ENCODE measurements at places on chromosomes 7 and 10.

DNA sequence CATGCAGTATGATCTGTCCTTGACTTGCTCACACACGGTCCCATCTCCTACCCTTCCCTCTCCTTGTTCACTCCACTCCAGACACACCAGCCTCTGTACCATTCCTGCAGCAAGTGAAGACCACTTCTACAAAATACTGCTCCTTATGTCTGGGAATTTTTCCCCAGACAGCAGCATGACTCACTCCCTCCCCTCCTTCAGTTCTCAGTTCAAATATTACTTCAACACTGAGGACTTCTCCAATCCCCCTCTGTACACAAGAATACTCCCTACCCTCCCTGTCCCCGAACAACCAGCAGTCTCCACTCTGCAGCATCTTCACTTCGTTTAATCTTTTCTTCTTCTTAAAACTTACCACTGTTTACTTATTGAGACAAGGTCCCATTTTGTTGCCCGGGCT lies 474.0 kb downstream of the GPAM start:
- DNase-seq = no peak

GRCh38 chr10:121154846-121155245 lies 303.7 kb downstream of the WDR11 start:
- DNase-seq = no peak

DNA sequence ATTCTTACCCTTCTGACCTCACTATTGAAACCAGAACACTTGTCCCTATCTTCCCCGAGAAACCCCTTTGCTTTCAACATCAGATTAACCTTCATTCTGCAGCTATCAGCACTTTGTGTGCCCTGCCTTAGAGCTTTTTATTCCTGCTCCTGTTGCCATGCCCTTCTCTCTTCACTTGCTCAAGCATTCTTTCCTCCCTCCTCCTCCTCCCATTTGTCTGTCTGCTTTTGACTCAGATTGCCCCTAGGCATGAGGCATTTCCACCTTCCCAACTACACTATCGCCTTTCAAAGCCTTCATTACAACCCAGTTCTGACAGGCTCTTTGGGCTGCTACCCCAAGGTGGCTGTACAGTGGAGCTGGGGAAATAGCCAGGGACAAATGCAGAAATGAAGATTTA lies 143.3 kb downstream of the SLC25A13 start:
- no peak for DNase-seq

- DNase-seq = no peak
Measured at GRCh38 chr10:58754469-58755339, 242.0 kb downstream of the BICC1 start.

- no peak for DNase-seq
Measured at GRCh38 chr7:55034776-55035175, 16.0 kb downstream of the EGFR start.

DNA sequence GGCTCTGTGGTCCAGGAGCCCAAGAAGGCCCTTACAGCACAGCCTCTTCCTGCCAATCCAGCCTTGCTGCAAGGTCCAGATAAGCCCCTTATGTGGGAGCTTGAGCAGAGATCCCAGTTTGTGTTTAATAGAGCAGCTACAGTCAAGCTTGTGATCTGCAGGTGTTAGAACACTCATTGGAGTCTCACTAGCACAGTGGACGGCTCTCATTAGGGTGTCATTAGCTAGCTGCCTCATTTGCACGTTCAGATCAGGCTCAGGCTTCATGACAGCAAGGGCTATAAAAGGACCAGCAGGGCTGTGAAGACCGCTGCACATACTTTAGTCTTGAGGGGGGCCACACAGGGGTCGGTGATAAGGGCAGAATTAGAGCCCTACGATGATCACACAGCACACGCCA lies 443.2 kb downstream of the RPS24 start:
- DNase-seq = no peak

DNA sequence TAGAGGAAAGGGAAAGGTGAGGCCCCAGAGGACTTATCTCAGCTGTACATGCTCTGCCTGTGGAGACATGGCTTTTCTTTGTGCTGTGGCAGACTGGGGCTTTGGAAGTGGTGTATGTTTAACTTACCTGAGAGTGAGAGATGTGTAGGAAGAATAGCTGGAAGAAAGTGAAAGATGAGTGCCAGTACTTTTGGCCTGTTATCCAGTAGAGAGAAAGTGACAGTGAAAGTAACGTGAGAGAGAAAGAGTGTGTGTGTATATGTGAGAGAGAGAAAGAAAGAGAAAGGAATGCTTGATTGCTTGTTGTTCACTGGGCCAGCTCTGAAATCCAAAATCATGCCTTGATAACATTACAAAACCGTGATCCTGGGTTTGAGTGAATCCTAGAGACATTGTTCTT lies 25.5 kb downstream of the MTURN start:
- no peak for DNase-seq

DNA sequence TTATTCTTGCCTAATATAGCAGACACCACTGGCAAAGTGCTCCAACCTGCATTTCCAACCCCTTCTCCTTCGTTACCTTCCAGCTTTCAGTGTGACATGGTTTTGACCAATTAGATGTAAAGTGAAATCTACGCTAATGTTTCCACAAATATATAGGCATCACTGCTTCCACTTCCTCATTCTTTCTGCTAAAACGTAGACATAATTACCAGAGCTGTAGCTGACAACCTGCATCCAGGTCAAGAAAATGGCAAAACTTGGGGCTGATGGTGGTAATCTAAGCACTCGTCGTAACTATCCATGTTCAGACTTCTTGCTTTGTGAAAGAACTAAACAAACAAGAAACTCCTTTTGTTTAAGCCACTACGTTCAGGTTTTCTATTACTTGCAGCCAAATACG lies 41.8 kb upstream of the COL1A2 start:
- DNase-seq = no peak

DNA sequence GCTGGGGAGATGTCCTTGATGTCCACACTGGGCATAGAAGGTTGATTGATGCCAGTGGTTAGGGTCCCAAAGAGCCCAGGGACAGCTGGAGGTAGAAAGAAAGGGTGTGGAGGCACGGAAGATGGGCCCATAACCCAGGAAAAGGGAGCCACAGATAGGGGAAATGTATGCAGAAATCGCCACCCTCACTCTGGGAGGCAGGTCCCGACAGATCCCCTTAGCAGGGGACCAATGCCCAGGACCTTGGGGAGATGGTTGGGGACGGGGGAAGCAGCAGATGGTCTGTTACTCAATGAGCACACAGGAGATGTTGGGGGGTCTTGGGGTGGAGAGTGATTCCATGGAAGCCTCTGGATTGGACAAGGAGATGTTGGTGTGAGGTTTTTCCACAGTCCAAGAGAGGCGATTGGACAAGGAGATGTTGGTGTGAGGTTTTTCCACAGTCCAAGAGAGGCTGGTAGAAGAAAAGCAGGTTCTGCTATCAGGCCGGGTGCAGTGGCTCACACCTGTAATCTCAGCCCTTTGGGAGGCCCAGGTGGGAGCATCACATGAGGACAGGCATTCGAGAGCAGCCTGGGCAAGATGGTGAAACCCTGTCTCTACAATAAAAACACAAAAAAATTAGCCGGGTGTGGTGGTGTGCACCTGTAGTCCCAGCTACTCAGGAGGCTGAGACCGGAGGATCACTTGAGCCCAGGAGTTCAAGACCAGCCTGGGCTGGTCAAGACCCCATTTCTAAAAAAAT lies 7.0 kb upstream of the PPP1R35 start:
- no peak for DNase-seq

DNA sequence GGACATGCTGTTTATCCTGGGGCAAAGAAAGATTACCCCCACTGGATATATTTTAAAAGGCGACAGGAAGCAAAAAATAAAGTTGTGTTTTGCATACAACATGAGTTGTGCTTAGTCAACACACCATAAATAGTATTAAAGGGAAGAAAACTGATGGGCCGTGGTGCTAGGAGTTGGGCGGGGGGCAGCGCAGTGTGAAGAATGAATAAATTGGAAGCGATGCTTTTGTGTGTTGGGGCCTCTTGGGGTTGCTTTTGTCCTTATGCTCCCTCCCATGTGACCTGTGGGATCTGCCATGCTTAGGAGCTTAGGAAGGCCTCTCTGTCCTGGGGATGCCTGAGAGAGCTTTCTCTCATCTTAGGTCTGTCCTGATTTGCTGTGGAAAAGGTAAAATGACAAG lies 35.0 kb upstream of the AGR3 start:
- DNase-seq = no peak

GRCh38 chr7:8455426-8455825 lies 22.0 kb downstream of the NXPH1 start:
- no peak for DNase-seq

GRCh38 chr7:64902806-64903721 lies at the start of gene ZNF273:
TSS of gene ZNF273 (plus strand) at chr7:64903273. CDS start at chr7:64903318, 45 bp downstream.
- peak; percentile 92 for DNase-seq

DNA sequence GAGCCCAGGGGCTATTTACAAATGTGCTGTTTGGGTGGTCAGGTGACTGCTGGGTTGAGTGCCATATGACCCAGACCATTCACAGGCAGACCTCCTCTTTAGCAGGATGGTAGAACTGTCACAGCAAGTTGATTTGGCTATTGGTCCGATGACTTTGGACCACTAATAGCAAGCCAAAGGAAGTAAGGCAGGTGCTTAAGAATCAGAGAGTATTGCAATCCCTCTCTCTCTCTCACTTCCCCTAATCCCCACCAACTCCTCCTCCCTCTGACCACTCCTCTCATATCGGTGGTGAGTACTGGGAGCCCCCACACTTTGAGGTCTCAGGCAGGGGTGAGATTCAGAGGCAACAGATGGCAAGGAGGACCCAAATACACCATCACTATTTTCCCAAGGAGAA lies 165.3 kb downstream of the TRIL start:
- no peak for DNase-seq

DNA sequence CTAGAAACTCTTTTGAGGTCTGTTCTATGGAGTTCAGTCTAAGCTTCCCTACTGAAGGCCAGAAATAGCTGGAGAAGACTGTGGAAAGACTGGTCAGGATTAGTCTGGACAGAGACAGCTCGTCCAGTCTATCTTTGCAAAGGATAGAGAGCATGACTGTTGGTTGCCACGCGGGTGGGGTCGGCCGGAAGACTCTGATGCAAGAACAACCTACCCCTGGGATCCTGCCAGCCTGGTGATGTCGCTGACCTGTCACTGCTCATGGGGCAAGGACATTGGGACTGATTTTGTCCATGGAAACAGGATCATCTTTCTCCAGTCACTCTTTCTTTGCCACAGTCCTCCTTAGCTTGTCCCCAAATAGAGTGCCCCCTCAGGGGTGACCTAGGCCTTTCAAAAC lies 337.6 kb upstream of the NPSR1 start:
- no peak for DNase-seq

DNA sequence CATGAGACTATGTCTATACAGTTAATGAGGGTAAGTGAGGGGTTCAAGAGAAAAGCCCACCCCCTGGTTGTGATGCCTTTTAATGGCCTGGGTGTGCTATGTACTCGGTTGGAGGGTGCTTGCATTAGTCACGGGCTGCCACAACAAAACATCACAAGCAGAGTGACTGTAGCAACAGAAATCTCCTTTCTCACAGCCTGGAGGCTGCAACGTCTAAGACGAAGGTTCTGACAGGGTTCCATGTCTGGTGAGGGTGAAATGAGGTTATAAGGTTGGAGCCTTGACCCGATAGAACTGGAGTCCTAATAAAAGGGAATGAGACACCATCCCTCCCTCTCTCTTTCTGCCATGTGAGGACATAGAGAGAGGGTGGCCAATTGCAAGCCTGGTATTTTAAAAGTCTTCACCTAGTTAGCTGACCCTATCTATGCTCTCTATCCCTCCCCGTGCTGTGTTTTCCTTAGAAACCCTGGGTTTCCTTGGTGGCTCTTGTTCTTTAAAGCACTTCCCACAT lies 126.0 kb upstream of the GDF10 start:
- DNase-seq = no peak

GRCh38 chr10:74081941-74082718 lies 68.5 kb downstream of the AP3M1 start:
- DNase-seq = no peak

- no peak for DNase-seq
Measured at GRCh38 chr10:80081801-80082750, 3.6 kb downstream of the TMEM254 start.

- no peak for DNase-seq
Measured at GRCh38 chr7:77458786-77459185, 42.6 kb upstream of the GSAP start.

- DNase-seq = no peak
Measured at GRCh38 chr10:49762566-49762877, 399 bp upstream of the OGDHL start.

DNA sequence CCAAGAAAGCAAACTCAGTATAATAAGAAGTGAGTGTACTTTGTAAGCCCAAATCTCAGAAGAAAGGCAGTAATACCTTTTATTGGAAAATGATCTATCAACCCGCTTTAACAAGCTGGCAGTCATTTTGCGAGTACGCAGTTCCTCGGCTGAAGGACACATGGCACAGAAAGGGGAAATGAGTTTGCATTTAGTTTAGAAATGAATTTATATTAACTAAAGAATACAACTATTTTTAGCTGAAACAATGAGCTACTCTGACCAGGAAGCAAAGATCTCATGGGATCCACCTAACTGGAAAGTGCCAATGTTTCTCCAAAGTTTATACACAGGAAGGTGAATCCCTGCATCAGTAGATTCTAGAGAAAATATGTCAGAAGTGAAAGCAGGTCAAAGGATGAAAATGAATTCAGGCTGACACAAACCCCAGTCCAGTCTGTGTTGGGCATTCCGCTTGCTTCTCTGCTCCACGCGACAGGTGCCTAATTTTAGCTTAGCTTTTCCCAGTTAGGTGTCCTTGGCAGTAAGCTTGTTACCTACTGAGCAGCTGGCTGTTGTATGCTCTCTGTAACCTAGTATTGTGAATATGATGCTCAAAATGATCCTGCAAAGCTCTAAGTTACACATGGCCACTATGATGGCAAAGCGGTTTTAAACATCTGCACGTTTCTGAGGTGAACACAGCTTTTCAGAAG lies 112.8 kb downstream of the LARP4B start:
- DNase-seq = no peak

DNA sequence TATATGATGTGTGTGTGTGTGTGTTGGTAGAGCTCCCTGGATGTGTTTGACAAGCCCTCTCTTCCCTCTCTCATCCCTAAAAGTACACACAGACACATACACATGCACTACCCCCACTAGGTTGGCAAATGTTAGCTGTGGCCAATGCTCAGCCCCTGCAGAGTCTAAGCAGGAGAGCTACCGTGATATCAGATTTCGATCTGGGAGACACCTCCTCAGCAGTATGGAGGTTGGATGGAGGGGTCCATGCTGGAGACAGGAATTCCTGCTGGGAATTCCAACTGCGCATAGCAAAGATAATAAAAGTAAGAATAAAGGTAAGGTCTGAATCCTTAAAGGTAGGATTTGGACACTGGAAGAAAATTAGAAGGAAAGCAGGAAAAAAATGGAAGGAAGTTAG lies 85.7 kb downstream of the C10orf90 start:
- no peak for DNase-seq

DNA sequence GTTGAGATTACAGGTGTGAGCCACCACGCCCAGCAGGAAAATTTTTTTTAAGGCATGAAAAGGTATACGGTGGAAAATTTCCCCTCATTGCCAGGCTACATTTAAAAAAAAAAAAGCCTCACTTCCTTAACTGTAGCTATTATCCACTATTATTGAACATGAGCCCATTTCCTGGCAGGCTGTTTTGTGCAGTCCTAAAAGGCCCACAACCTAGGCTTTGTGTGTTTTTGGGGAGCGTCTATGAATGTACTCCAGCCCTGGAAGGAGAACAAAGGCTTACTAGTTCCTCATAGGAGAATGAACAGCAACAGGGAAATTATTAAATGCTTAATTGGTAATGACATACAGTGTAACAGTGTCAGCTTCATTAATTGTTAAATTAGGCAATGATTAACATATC lies 111.0 kb downstream of the ABLIM1 start:
- DNase-seq = no peak

- DNase-seq = no peak
Measured at GRCh38 chr7:90688810-90689209, 92.7 kb downstream of the CDK14 start.

GRCh38 chr7:137001041-137001440 lies 132.6 kb downstream of the CHRM2 start:
- no peak for DNase-seq

GRCh38 chr7:42548816-42549611 lies 312.0 kb upstream of the GLI3 start:
- DNase-seq = no peak

All from activated naive CD4-positive, alpha-beta T cell treated with Interleukin-2 at 50 U/mL for 16 hours (primary cell).